ENCODE measurements at places on chromosomes 12 and 14.
A peak's percentile ranks its signal among the peaks of the same experiment; 100 is the strongest.

DNA sequence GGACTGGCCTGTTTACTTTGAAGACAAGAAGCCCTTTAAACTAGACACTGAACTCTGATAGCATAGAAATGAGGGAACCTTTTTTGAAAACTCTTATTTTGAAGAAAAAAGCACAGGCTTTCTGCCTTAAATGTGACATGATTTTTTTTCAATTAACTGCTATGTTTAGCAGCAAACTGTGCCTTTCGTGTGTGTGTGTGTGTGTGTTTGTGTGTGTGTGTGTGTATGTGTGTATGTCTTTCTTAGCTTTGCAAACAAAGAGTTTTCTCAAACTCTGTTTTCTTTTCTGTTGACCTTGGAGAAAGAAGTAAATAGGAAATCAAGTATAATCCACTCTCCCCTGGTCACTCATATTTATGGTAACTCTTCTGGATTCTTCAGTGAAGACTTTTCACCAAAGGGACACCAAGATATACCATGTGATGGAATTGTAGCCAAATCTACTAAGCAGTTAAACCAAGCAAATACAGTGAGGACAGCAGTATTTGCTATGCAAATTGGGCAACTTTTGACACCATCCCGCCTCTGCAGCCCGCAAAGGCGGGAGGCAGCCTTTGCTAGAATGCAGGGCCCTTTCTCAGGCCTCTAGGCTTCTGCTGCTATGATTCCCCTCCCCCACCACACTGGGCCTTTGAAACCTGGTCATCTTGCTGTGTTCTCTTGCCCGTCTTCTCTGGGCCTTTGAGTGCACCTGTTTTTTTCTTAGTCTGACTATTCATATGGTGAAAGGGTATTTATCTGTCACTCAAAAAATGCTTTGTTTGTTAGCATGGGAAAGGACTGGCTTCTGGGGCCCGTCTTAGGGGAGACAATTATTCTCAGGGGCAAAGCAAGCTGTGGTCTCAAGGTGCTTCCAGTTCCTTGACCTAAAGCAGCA lies 107.9 kb downstream of the MYRFL start:
- no peak for ATAC-seq

DNA sequence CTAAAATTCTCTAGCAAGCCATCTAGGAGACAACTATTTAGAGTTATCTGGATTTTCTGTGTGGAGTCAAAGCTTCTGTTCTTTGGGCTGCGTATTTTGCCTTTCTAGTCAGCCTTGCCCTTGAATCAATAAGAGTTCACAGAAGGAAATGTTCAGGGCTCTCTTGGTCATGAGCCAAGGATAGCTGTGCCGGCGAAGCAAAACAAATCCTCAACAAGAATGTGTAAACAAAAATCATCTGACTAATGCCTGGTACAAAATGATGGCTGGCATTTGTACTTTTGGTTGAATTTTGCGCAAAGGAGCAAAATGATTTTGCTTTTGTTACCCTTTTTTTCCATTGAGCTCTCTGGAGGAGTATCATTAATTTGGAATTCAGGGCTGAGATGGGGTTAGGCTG lies 171.1 kb downstream of the DACT1 start:
- no peak for ATAC-seq

- ATAC-seq = peak; percentile 34
Observed at GRCh38 chr12:68591734-68592418, 18.8 kb upstream of the RAP1B start.

GRCh38 chr14:92601757-92602417 lies 88.3 kb downstream of the RIN3 start:
- ATAC-seq = no peak

DNA sequence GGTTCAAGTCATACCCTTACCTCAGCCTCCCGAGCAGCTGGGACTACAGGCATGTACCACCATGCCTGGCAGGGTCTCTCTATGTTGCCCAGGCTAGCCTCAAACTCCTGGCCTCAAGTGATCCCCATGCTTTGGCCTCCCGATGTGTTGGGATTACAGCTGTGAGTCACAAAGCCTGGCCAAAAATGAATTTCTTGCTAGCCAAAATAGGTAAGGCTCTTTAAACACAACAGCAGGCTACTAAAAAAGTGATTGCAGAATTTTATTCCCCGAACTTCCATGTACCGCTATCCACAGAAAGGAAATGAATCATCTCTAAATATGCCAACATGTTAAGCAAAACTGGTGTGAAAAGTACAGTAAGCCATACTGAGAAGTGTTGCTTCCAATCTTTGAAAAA lies 50.6 kb downstream of the WDHD1 start:
- no peak for ATAC-seq

DNA sequence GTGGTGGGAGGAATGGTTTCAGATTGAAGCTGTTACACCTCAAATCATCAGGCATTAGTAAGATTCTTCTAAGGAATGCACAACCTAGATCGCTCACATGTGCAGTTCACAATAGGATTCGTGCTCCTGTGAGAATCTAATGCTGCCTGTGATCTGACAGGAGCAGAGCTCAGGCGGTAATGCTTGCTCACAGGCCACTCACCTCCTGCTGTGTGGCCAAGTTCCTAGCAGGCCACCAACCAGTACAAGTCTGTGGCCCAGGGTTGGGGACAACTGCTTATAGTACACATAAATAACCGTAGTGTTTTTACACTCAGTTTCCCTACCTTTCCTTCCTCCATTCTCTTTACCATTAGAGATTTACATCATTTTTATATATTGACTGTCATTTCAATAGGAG lies 121.4 kb downstream of the SLCO1B3 start:
- ATAC-seq = no peak

DNA sequence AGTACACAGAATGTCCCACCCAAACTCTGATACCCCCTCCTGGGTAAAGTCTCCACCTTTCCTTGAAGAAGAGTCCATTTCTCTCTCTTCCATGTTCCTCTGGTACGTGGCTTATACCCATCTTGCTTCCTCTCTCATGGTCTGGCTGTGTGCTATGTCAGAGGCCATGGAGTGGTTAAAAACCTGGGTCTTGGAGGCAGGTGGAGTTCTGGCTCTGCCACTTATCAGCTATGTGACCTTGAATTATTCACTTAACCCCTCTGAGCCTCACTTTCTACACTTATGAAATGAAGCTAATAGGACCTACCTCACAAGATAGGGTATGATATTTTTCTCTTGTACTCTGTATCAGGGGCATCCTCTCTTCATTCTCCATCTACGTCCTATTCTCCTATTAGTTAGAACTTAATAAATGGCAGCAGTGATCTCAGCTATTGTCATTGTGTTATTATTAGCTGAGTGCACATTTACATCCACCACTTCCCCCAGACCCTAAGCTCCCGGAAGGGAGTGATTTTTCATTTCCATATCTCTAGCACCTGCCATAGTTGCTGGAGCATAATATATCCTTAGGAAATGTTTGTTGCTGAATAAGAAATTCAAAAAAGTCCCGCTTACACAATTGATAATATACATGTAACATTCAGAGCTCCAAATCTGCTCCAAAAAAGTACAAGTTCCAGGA lies 59.8 kb upstream of the NOS1 start:
- no peak for ATAC-seq

DNA sequence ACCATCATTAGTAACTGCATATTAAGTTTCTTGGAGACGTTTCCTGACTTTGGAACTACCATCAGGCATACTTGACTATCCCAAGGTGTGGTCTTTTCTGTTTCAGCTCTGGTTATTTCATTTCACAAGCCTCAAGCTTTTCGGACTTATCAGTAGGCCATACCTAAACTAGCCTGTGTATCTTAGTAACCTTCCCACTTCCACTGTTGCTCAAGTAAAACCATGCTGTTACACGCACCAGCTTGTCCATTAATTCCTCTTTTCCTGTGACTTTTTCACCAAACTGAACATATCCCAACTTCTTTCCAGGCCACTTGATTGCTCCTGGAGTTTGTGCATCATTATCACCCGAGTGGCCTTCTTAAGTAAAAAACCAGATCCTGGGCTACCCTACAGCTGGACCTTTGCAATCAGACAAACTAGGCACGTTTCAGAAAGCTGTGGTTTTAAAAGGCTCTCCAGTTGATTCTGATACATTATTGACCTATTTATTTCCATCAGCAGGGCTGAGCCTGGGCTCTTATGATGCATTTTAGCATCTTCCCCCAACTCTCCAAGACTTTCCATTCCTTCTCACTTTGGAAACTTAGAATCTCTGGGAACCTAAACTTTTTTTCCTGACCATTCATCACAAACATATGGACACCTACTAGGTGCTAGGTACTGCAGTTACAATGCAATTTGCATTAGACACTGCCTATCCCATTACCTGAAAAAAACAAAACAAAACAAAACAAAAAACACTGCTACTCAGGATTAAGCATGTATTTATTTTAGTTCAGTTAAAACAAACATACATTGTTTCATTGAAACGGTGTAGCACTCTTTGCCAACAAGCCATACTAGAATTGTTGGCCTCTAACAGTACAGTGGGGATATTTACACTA lies 14.9 kb downstream of the SLC38A2 start:
- ATAC-seq = no peak

DNA sequence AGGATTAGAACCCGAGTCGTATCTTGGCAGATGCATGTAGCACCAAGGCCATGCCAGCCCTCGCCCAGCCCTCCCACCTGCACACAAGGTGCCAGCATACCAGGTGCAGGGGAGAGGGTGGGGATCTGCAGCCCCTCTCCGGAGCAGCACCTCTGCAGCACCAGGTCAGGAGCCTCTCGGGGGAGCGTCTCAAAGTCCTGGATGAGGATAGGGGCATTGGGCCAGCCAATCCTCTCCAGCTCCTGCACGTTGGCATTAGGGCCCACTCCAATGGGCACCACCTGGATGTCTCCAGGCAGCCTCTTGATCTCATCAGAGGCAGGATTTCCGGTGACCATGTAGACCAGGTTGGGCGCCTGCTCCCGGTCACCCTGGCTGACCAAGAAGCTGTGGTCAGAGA lies 73.2 kb upstream of the ANO2 start:
- ATAC-seq = no peak

DNA sequence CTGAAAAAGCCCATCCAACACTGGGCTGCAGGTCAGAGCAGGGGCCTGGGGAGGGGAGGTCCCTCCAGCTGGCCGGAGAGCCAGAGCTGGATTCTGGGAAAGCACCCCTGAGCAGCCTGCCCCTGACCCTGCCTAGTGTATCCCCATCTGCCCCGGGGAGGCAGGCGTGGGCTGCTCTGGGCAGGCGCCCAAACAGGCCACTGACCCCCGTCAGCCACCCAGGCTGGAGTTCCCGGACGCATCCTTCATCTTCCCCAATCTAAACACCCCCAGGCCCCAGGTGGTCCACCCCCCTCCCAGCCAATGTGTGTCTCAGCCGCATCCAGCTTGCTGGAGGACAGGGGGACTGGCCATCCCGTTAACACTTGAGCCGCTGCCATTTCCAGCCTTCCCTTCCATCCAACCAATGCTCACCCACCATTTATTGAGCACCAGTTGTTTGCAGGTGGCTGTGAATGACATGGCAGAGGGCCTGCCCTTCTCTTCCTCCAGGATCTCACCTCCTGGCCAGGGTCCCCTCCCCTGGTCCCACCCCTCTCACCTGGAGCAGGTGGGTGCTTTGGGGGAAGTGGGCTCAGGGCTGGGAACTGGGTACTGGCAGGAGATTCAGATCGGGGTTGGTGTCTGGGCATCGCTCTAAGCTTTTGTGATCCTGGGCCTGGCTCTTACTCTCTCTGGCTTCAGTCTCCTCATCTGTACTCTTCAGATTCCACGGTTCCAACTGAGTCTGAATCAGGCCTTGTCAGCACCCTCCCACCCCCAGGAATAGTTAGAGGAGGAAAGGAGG lies 743 bp upstream of the DTX1 start:
- no peak for ATAC-seq

GRCh38 chr12:116508145-116509121 lies 50.7 kb upstream of the MAP1LC3B2 start:
- ATAC-seq = peak; percentile 38

GRCh38 chr14:30532264-30532663 lies 26.7 kb upstream of the G2E3 start:
- no peak for ATAC-seq

- ATAC-seq = no peak
Observed at GRCh38 chr12:82886671-82887340, 200.1 kb downstream of the TMTC2 start.

DNA sequence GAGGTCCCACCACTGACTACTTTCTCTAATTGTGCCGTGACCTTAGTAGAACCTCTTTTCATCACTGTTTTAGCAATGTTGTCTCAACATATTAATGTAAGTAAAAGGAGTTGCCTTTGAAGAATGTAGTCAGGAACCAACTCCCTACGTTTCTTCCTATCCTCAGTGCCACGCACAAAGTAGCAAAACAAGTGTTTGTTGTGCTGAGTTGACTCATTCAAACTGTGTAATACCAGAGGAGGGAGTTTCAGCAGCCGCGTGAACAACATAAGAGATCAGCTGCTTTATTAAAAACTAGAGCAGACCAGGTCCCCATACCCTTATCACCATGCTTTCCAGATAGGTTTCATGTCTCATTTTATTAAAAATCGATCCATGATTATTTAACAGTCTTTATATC lies 19.1 kb downstream of the PLBD1 start:
- ATAC-seq = no peak

- ATAC-seq = peak; percentile 49
Observed at GRCh38 chr14:89485264-89485663, 68.2 kb upstream of the FOXN3 start.

- ATAC-seq = peak; percentile 46
Observed at GRCh38 chr14:99821519-99822508, 28.6 kb downstream of the EML1 start.

DNA sequence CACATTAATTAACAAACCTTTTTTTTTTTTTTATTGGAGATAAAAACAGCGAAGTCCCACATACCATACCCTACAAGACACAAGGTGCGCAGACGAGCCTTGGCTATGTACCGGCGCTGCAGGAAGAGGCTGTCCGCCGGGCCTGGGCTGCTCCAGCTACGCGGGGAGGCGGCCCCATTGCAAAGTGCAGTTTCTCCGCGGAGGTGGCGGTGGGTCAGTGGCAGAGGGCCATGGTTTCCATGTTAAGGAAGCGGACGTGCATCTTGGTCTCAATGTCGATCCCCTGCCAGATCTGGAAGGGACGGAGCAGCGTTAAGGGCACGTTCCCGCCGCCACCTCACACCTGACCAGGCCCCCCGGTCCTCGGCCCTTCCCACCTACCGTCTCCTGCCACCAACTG lies 60.3 kb downstream of the TESC start:
- ATAC-seq = no peak

DNA sequence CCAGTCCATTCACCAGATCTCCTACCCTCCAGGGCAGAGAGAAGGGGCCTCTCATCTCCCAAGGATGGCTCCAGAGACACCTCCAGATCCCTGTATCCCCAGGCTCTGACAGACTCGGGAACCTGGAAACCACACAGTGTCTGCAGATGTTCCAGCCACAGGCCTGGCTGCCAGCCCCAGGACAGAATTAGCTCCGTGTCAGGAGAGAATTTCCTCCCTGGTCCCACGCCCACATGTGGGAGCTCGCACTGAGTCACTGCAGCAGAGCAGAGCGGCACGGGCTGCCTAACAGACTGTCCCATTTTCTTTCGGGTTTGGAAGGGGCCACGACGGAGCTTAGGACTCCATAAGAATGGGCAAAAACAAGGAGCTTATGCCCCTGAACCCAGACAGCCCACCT lies 33.6 kb downstream of the CMKLR1 start:
- no peak for ATAC-seq

Measured in activated CD4-positive, CD25-positive, alpha-beta regulatory T cell treated with anti-CD3 and anti-CD28 coated beads, Interleukin-2, amount 50 U/mL, for 24 hours (primary cell).